ENCODE measurements at places on chromosomes 12 and 14. TPM values are rescaled to one million over a fixed set of nuclear protein-coding genes. Genes with fewer than 3 reads are reported as not detected.

DNA sequence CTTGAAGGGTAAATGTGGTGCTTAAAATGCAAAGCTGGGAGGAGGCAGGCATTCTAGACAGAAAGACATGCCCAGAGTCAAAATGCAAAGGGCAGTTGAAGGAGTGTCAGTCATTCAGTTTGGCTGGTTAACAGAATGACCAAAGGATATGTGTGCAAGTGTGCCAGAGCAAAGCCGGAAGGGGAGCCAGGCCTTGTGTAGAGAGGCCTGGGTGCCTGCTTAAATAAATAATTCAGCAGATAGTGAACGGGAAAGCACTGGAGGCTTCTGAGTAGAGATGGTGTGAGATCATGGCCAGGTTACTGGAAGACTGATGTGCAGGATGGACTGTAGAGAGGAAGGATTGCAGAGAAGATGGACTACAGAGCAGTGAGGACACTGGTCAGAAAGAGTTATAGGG is 244.9 kb downstream of the PRKD1 start:
- no peak for DNase-seq

GRCh38 chr14:34792598-34792997 is 78.2 kb upstream of the CFL2 start:
- no peak for DNase-seq

DNA sequence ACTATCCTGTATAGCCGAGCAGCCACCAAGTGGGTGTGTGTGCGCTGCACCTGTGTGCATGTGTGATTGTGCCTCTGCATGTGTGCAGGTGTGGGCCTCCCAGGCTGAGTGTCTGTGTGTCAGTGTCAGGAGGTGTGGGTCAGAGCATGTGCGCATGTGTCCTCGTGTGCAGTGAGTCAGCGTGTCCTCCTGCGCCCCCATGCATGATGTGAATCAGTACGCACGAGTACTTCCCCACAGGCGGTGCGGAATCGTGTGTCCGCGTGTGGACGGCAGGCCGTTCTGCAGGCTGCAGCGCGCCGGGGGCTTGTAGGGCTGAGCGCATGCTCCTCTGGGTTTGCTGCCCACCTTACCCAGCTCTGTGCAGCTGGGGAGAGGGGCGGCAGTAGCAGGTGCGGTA is 34.2 kb downstream of the DTX1 start:
- no peak for DNase-seq

- DNase-seq = no peak
These were observed 56.3 kb downstream of the PPP1R36 start for GRCh38 chr14:64605926-64606685.

GRCh38 chr12:95126736-95127135 is 53.3 kb upstream of the NR2C1 start:
- DNase-seq = no peak

GRCh38 chr12:45309836-45310626 is 94.1 kb downstream of the ANO6 start:
- DNase-seq = no peak

DNA sequence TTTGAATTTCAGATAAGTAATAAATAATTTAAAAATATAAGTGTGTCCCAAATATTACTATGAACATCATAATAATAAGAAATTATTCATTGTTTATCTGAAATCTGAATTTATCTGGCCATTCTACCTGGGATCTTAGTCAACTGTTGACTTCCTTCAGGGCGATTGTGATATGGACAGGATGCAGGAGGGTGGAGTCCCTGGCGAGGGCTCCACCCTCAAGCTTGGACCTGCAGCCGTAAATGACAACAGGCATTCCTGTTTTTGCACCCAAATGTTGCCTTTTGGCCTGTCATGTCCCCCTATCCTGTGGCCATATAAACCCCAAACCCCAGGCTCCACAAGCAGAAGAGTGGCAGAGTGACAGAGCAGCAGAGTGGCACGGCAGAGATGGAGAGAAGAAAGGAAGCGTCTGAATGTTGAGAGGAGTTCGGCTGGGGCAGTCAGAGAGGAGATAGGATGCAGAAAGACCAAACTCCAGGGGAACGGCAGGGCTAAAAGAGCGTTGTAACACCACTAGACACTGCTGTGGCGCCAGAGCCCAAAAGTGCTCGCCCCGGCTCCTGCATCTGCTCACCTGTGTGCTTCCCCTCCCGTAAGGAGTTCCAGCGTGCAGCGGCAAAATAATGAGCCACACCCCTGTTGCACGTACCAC is 39.4 kb upstream of the FUT8 start:
- no peak for DNase-seq

DNA sequence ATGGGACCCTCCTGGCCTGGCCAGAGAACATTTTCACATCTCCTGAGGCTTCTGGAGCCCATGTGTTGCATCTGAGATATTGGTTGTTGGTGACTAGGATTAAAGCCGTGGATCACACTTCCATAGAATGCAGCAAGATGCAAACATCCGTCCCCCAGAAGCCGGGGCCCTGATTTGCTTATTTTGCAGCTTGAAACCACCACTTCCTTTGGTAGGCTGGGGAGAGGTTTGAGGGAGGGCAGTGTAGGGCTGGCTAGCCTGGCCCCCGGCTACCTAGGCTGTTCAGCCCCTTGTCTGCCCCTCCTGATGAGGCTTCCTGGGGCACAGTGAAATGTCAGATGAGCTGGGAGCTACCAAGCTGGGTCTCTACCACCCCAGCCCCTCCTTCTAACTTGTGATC is 209.7 kb upstream of the PWP1 start:
- DNase-seq = no peak

GRCh38 chr14:106556665-106557289 is 1030.4 kb downstream of the TMEM121 start:
- peak; percentile 49 for DNase-seq

- DNase-seq = no peak
These were observed 264.1 kb downstream of the DACT1 start for GRCh38 chr14:58901826-58902225.

DNA sequence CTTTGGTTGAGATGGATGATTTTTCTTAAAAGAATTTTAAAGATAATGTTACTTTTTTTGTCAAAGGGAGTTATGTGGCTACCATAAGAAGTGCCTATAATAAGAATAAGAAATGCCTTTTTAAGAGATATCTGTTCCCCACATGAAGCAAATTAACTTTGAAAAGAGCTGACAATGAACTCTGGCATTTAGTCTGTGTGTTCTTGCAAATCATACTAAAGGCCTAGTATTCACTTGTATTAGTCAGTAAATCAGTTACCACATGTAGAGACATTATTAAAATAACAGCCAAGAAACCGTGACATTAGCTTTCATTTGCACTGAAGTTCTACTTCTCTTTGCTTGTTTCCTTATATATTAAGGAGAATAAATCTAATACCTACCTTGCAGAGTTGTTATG is 296.3 kb downstream of the CCDC91 start:
- DNase-seq = no peak

- DNase-seq = no peak
These were observed 111.8 kb downstream of the SLC25A47 start for GRCh38 chr14:100434911-100435438.

- no peak for DNase-seq
These were observed 319.4 kb downstream of the TMEM121 start for GRCh38 chr14:105845725-105846309.

DNA sequence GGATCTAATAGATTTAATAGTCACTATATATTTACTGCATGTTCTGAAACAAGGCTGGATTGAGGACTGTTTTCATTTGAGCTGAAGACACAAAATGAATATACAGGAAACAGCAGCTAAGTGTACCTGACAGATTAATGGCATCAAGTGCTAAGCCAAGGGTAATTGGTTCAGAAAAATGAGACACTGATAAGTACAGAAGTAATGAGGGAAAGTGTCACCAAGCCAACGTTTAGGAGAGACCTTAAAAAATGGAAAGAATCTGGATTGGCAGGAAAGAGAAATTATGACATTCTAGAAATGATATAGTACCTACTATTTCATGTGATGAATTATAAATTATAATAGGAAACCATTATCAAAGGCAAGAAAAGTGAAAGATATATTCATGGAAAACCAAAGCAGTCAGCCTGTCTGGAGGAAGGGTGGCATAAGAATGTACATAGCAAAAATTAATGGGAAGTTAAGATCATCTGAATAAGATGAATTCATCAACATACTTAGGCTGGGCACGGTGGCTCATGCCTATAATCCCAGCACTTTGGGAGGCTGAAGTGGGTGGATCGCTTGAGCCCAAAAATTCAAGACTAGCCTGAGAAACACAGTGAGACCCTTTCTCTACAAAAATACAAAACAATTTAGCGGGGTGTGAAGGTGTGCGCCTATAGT is 21.0 kb upstream of the DUSP16 start:
- DNase-seq = peak; percentile 13

The TAS2R9 gene
- total RNA-seq = not detected

The ANKS1B gene
- 9.5 TPM for total RNA-seq

The NUAK1 gene
- total RNA-seq = not detected

The NACA gene
- total RNA-seq = 920 TPM

The TAS2R20 gene
- 2.2 TPM for total RNA-seq

The CCDC184 gene
- 1.6 TPM for total RNA-seq

The SERPINA10 gene
- not detected for total RNA-seq

The FGF23 gene
- not detected for total RNA-seq

The MGP gene
- total RNA-seq = 2.6 TPM

Data from CD4-positive, CD25-positive, alpha-beta regulatory T cell (primary cell).